ENCODE measurements at places on chromosomes 1 and 21.

DNA sequence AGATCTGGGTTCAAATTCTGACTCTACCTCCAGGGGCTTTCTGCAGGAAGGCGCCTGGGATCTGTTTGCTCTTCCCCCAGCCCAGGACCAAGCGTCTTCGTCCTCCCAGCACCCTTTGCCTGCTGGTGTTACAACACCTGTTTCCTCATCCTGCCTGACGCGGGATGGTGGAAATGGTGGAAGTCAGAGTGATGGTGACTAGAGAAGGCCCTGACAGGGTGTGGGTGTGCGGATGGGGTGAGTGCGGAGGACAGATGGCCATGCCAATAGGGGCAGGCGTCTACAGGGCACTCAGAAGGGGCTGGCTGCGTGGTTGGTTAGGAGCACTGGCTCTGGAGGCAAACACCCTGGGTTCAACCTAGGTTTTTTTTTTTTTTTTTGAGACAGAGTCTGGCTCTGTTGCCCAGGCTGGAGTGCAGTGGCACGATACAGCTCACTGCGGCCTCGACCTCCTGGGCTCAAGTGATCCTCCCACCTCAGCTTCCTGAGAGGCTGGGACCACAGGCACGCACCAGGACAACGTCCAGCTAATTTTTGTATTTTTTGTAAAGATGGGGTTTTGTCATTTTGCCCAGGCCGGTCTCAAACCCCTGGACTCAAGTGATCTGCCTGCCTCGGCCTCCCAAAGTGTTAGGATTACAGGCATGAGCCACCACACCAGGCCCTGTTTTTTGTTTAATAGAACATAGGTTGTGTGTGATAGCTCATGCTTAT lies 1.5 kb downstream of the THEMIS2 start:
- no peak for DNase-seq

- DNase-seq = no peak
Observed at GRCh38 chr1:155076371-155076770, 2.3 kb upstream of the EFNA3 start.

GRCh38 chr1:226100436-226101391 lies 38.2 kb downstream of the H3-3A start:
- DNase-seq = no peak

DNA sequence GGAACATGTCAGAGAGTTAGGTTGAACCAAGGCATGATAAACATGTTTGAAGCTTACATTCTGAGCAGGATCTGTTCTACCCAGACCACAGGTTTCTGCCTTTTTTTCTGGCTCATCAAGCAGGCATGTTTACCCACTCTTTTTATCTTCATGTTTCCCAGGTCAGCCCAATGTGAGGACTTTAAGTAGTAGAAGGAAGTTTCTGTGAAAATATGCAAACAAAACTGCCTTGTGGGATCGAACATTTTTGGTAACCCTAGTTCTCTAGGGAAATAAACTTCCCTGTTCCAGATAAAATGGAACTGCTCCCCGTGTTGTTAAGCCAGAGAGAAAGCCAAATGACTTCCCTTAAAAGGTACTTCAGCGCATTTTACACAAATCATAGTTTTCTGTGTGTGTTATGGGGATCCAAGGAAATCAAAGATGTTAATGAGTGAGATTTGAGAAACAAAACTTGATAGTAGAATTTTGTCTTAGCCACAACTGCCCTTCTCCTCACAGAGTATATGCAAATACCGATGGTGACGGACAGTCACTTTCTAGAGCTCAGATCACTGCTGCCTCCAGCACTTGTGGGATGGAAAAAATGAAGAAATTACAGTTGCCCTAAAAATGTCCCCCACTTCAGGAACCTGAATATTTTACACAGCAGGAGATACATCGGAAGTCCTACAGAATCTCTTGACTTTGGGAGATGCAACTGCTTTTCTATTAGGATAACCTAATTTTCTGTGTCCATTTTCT lies 765 bp upstream of the HIPK1 start:
- no peak for DNase-seq

DNA sequence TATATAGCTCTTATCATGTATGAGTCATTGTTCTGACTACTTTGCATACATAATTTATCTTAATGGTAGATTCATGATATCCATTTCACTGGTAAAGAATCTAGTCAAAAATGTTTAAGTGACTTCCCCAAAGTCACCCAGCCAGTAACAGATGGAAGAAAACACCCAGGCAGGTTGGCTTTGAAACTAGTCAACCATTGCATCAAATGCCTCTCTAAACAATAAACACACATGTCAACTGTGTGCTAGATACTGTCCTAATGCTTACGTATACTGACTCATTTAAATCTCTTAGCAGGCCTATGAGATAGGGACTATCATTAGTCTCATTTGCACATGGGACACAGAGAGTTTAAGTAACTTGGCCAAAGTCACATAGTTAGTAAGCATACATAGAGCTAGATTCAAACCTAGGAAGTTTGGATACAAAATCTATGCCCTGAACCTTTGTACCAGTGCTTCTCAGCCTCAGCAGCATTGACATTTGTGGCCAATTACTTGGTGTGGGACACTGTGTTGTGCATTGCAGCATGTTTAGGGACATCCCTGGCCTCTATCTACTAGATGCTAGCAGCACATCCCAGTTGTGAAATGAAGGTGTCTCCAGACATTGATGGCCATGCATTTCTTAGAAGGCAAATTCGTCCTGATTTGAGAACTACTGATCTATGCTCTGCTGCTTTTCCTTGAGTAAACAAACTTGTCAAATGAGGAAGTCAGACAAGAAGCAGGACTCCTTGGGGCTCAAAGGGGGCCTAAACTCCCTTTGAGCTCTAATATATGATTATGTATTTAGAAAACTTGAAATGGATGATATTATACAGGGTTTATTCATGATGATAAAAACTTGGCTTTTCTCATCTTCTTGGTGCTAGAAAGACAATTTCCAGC lies 316.3 kb downstream of the KCNH1 start:
- DNase-seq = no peak

GRCh38 chr1:35708441-35708921 lies 10.2 kb downstream of the C1orf216 start:
- peak; percentile 32 for DNase-seq

- DNase-seq = no peak
Observed at GRCh38 chr1:221527886-221528624, 213.8 kb downstream of the DUSP10 start.

- DNase-seq = no peak
Observed at GRCh38 chr1:81702079-81702715, 98.5 kb upstream of the ADGRL2 start.

DNA sequence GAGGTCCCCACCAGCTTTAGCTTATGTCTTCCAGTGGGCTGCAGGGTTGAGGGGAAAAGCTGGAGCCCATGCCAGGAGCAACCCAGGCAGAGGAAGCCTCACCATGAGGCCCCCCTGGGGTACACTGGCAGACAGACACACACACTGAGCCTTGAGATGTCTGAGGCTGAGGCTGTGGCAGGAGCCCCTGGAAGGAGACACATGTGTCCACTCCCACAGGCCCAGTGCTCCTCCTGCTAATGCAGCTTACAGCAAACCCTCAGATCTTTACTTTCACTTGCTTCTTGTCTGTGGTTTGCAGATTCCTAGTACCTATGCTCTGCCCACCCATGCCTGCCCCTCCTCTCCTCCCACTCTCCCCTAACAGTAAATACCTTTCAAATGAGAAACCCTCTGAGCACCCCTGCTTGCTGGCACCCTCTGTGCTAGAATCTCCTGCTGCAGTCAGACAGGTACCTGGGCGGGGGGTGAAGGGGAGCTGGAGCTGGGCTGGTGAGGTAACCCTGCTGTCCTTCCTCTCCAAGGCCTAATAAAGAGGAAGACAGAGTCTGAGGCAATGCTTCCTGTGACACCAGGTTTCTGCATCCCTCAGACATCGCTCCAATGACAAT lies 63.4 kb upstream of the NEK2 start:
- no peak for DNase-seq

DNA sequence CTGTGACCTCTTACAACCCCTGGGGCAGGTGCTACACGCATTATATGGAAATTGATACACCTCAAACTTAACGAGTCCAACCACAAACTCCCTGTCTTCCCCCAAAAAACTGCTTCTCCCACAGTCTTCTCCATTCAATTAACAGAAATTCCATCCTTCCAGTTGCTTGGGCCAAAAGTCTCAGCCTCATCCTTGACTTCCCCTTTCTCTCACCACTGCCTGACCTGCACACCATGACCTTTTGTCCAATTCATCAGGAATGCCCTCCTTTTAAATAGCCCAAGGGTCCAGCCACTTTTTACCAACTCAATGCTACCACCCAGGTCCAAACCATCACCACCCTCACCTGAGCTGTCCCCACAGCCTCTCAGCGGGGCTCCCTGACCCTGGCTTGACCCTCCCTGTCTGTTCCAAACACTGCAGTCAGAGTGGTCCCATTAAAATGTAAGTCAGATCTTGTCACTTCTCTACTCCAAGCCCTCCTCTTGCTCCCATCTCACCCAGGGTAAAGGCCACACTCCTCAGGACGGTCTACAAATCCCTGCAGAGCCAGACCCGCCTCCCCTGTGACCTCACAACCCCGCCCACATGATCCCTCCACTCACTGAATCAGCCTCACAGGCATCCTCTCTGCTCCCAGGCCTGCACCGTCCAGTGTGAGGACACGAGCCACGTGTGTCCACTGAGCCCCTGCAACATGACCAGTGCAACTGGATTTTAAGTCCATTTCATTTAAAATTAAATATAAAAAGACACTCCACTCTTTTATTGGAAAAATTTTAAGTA lies 18.5 kb downstream of the KCNN3 start:
- no peak for DNase-seq

DNA sequence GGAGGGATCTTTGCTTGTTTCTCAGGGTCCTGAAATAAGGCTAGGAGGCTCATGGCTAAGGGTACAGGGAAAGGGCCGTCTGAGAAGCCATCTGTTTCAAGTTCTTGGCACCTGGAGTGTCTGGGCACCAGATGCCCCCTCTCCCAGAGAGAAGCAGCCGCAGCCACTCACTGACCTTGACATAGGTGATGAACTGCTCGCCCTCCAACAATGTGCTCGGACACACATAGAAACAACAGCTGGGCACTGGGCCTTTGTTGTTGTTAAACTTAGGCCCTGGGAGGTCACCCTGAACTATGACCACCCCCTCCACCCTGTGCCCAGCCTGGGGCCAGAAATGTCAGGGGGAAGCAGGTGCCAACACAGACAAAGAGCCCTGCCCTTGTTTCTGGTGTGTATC lies 9.2 kb upstream of the TNNI1 start:
- no peak for DNase-seq

GRCh38 chr1:170168265-170168664 lies 22.5 kb downstream of the NTMT2 start:
- peak; percentile 30 for DNase-seq

DNA sequence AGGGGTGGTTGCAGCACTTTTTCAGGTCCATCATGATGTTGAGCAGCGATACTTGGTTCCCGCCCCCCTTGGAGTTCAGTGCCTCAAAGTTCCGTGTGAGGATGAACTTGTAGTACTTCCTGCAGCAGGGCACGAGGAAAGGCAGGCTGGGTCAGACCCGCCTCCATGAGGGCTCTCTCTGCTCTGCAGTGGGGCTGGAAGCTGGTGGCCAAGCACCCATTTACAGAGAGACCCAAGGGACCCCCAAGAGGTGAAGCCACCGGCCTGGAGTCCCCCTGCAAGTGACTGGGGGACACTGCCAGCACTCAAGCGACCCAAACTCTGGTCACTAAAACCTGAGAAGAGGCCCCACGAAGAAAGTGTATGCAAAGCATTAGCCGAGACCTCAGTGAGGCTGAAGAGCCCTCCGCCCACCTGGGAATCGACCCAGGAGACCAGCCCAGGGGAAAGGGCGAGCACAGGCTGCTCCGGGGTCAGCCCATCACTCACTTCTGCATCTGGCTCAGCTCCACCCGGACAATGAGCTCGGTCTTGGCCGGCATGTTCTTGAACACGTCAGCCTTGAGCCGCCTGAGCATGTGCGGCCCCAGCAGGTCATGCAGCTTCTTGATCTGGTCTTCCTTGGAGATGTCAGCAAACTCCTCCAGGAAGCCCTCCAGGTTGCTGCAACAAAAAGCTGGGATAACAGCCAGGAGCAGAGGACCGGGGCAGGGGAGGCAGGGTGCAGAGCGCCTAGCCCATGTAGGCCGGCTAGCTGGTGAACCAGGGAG lies 45.2 kb downstream of the CHD5 start:
- no peak for DNase-seq

DNA sequence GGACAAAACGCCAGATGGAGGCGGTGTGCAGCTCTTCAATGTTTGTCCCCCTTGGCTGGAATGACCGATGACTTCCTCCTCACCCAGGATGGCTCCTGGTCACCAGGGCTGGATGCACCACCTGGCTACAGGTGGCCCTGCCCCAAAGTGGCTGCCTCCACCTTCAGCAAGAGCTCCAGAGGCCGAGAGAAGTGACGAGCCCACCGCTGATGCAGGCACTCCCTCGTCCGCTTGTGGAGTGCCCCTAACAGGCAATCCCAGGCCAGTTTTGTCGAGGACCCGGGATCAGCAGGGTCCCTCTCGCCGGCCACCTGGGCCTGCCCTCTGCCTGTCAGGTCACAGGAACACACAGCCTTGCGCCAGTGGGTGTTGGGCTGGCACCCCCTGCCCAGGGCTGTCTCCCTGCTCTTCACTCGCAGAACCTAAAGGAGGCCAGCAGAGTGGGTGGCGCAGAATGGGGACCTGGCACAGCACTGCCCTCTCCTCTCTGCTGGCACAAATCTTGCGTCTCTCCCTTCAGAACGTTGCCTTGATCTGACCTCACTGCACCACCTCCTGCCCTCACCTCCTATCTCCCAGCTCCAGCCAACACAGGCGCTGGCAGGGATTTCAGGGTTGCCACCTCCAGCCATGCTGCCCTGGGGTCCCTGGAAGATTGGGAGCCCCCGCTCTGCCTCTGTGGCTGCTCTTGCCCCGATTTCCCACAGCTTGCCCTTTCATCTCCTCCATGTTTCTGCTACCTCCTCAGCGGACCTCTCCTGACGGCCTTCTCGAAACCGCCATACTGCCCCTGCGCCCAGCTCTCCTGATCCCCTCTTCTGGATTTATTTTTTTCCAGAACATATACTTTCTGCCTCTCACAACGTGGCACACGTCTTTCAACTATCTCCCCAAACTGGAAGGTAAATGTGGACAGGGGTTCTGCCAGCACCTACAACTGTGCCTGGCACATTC lies 38.6 kb downstream of the SLC45A1 start:
- no peak for DNase-seq

- no peak for DNase-seq
Observed at GRCh38 chr21:17002594-17003257, 510.1 kb upstream of the CXADR start.

DNA sequence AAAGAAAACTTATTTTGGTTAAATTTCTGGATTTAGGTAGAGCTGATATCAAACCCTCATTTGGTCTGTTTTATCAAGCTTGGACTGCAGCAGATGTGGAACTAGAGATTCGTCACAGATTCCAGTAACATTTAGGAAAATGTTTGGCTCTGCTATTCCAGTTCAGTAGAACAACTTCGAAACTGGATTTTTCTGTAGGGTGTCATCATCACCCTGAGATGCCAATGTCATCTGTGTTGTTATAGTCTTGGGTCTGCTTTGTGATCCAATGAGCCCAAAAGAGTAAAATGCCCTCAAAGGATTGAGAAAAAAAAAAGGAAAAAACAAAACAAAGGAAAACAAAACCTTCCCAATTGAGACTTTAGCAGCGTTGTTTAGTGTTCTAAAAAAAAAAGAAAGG lies 55.4 kb downstream of the LAMC2 start:
- DNase-seq = no peak
